ENCODE measurements at places on chromosomes 5 and 9.

DNA sequence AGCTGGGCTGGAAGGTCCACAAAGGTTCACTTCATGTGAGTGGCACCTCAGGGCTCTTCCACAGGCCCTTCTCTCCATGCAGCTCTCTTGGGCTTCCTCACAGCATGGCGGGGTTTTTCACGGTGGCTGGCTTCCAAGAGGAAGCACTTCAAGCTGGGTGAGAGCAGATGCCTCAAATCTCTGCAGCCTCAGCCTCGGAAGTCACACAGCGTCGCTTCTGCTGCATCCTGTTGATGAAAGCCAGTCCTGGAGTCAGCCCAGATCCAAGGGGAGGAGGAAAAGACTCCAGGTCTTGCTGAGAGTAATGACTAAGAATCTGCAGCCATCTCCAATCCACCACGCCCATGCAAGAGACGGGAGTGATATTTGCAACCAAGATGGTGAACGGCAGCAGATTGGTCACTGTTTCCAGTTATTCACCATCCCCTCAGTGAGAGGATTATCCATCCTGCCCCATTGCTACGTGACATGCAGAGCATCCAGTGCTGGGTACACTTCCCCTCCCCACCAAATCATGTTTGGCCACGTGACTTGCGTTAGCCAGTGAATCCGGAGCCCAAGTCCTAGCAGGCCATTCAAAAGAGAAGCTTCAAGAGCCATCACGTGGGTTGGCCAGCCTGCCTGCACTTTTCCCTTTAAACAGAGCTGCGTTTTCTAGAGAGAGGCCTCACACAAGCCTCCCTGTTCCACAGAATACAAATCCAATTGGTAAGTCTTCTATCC, 173.9 kb downstream of the C9orf50 start:
- DNase-seq, result no peak

- DNase-seq, result no peak
Measured at GRCh38 chr5:168793841-168794837, 215.0 kb upstream of the PANK3 start.

DNA sequence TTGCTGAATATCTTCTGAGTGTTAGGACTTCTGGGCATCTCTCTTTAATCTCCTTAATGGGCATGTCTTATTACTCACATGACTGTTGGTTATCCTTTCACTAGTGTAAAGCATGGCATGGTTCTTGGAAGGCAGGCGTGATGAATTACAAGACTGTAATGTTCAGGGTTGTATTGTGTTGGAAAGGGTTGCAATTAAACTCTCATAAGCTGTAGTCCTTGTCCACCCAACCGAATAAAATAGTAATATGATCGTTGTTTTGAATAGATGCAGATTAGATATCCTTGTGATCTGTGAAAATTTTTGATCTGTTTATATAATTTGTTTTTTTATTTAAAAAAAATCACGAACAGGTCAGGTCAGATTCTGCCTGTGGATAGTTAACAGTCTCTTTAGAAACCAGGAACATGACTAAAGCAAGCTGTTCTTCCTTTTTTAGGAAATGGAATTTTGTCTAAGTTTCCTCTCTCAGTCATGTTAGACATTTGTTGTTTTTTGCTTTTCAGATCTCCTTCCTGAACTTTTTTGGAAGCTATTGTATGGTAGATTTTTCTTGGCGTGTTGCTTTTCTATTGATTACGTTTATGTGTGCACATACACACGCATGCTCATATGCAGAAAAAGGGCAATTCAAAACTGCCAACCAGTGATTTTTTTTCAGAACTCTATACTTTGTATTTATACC, 121.8 kb downstream of the ARHGEF28 start:
- DNase-seq, result no peak

GRCh38 chr5:51188001-51188591, 195.2 kb upstream of the ISL1 start:
- no peak for DNase-seq

DNA sequence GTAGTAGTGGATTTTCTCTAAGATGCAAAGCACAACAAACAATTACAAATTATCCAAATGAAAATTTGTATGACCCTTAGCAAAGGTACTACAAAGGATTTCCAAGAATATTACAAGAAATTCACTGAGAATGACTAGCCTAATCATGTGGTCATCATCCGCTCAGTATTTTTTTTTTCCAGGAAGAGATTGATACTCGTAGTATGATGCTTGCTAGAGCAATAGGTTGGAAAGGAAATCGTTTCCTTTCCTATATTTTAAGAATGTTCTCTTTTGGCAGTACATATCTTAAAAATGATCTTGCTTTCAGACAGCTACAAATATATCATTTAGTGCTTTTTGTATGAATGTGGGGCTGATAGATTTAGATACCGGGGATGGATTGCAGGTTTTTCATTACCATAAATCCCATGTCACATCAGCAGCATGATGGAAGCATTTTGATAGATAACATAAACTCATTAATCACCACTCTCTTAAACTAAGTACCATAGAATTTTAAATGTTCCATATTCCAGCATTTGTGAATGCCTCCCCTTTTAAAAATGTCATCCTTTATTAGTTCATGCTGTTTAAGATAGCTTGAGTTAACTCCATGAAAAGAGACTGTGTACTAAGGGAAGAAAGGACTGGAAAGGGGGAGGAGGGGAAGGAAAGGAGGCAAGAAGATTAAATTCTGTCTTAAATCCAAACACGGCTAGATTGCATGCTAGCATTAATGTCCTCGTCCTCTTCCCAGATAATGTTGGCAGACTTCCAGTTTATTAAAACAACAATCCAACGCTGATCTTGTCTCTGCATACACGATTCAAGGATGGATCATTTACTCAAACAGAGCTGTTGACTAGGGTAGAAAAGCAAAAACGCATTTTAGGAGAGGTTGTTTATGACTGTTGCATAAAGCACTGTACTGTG, 311.7 kb upstream of the ZNF608 start:
- no peak for DNase-seq

- peak; percentile 38 for DNase-seq
Measured at GRCh38 chr5:54309691-54310432, 511 bp downstream of the ARL15 start.

GRCh38 chr5:171628633-171628974, 157.0 kb upstream of the SMIM23 start:
- DNase-seq, result no peak

DNA sequence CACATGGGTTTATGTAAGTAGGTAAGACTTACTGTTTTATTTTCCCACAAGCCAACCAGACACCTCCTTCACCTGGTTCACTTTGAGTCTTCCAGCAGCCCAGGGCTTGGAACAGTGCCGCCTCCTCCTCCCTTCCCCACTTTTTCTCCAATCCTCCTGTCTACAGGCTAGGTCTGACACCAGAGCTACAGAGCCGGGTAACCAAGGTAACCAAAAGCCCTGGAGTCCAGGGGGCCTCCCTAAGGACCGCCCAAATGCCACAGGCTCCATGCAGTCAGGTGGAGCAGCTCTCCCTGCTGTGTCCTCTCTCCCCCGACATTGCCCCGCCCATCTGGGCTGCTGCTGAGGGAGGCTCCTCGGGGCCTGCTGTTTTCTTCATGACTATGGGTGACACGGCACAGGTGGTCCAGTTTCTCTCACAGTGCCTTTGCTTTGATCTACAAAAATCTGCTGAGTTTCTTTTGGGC, 138.0 kb upstream of the EFNA5 start:
- DNase-seq, result no peak

Data from activated naive CD4-positive, alpha-beta T cell treated with Interleukin-2 at 50 U/mL for 16 hours (primary cell).